ENCODE measurements at places on chromosomes 4 and X.

DNA sequence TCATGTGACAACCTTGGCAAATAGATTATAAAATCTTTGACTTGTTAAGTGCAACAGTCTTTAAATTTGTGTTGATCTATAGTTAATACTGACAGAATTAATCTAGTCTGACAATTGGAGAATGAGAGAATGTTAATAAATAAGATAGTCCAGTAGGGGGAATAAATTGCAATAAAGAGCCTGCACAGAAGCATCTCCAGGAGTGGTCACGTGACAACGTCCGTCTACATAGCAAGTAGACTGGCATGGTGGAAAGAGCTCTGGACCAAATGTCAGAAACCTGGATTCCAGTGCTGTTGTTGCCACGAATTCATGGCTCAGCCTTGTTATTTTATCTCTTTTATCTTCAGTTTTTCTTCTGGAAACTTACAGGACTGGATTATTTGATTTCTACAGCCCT is 436.5 kb downstream of the RAB28 start:
- DNase-seq, result no peak

DNA sequence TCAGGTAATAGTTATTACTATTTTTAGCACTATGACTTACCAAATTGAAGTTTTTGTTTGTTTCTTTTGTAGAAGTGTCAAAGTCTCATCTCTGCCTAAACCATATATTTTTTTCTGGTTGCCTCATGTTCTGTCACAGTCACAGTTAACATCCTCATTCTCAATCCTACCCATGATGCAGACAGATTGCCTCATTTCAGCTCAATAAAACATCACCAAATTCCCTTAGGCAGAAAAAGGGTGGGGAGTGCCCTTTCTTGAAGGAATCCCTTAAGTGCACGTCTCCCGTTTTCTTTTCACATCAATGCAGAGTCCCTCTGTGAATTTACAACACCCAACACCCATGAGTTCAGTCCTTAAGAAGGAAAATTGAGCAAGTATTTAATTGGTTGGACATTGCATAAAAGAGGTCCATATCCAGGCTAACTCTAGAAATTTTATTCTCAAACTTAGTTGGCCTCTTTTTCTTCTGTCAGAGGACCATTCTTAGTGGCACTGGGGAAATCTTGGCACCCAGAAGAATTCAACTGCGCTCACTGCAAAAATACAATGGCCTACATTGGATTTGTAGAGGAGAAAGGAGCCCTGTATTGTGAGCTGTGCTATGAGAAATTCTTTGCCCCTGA is 103.7 kb upstream of the BMPR1B start:
- no peak for DNase-seq

- DNase-seq, result no peak
Observed at GRCh38 chr4:144208074-144208473, 67.6 kb upstream of the GYPA start.

DNA sequence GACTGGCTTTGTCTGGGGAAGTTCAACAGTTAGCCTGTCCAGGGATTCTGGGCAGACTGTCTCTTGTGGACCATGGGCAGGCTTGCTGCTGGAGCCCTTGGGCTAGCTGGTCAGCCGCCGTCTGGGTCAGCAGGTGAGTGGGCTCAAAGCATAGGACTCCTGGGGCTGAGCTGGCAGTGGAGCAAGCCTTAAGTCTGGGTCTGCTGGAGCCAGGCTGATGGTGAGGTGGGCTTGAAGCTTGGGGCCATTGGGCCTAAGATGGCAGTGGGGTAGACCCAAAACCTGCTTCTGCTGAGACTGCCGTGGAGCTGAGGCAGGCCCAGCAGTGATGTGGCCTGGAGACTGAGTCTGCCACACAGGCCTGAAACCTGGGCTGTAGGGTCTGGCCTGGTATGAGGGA is 645.1 kb downstream of the RAPGEF2 start:
- DNase-seq, result no peak

DNA sequence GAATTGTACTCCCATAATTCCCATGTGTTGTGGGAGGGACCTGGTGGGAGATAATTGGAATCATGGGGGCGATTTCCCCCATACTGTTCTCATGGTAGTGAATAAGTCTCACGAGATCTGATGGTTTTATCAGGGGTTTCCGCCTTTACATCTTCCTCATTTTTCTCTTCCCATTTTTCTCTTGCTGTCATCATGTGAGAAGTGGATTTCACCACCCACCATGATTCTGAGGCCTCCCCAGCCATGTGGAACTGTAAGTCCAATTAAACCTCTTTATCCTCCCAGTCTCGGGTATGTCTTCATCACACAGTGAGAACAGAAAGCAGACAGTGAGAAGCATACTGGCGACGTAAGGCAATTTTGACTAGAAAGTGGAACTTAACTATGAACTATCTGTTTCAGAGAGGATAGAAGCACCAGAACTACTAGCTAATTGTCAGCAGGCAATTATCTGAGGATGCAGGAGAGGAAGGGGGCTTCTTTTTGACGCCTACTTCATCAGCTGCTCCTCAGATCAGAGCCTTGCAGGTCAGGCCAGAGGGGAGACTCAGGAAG is 8.5 kb upstream of the GPR50 start:
- no peak for DNase-seq

GRCh38 chrX:133325422-133325821 is 89.9 kb downstream of the GPC4 start:
- no peak for DNase-seq

DNA sequence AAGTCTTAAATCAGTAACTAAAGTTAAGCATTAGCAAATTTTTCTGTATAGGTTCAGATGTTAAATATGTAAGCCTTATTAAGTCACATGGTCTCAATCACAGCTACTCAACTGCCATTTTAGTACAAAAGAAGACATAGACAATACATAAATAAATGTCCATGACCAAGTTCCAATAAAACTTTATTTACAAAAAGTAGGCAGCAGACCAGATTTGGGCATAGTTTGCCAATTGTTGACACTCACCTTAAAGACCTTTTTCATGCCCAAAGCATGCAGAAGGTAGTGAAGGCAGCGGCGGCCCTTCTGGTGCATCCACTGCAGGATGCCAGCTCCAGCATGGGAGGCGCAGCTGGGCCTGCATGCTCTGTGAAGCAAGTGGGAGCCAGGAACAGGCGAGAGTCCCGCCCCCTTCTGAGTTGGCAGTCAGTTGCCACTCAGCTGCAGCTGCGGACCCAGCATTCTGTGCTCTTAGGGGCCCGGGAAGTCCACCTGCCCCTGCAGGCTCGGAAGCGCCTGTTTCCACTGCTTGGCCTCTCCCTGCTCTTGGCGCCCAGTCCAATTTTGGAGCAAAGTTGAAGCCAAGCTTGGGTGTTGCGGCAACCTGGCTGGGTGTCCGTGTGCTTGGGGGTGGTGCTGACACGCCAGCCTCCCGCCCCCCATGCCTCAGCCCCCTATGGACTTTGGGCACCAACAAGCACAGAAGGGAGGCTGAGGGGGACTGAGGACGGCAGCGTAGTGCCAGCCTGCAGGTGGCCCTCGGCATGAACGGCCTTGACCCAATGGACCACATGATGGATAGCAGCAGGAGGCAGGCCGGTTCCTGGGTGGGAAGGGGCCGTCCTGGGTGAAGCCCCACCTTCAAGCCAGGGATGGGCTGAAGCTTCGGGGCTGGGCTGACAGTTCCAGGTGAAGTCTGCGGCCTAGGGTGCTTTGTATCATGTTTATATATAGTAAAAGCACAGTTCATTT is 42.4 kb upstream of the PABPC4L start:
- no peak for DNase-seq

GRCh38 chr4:38926896-38927295 is 59.3 kb downstream of the FAM114A1 start:
- DNase-seq, result no peak

GRCh38 chr4:169115897-169116254 is 105.8 kb upstream of the CBR4 start:
- DNase-seq, result peak; percentile 8

DNA sequence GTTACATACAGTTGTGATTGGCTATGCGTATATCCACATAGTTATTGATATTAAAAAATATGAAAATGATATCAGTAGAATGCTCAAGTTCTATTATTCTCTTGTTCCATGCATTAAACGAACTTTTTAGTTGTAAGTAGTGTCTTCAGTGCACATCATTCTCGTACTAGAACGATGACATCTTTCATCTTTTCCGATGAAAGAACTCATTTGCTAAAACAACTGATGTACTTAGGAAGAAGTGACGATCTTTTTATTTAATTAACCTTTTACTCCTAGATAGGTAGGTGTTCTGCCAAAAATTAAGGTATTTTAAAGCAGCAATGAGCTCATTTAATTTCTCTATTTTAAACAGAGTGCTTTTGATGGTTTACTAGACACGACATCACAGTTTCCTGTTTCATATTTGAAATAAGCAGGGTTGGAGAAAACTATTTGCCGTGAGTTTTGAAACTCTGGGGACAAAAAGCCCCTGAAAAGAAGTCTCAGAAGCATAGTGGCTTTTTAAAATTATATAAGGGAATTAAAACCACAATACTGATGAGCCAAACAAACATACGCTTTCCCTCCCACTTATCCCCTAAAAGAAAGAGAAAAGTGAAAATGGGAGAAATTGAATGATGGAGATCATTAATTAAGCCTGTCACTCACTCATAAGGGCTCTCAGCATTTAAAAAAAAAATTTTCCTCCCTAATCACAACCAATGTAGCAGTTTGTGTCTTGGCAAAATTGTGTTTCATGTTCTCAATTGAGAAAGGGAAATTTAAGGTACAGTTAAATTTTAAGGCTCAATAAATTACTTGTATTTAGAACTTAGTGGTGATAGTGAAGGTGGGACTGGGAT is 25.6 kb downstream of the SPRY1 start:
- DNase-seq, result no peak

DNA sequence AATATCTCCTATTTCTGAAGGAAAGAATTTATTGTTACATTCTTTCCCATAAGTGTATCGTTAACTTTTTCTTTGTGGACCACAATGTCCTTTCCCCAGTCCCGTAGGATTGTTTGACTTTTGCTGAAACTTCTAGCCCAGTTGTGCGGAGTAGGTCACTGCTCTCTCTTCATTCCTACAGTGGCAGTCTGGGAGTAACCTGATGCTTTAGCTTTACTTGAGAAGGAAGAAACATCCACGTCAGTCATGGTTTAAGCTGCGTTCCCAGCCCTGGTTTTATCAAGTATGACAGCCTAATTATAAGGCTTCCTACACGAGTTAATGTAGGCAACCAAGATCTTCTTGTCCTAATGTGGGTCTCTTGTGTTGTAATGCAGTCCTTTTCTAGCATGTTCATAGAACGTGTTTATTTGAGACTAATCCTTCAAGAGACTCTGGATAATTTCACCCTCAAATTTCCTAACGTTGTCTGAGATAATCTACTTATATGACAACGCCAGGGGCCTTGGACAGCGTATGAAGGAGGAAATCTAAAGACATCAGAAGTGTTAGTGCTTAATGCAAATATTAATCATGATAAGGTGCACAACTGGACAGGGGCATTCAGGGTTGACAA is 40.8 kb upstream of the GRPR start:
- no peak for DNase-seq

DNA sequence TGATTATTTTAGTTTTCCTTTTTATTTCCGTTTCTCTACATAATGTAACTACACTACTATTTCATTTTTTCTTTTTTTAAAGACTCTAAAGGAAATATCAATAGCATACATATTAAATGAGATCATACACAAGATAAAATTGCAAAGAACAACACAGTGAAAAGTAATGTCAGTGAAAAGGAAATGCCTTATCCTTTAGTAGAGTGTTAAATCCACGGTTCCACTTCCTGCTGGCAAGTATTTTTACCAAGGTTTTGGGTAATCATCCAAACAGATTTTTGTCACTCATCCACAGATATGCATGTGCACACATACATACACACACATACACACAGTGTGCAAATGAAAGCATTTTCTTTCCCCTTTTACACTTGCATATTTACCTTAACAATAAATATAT is 548.9 kb downstream of the PPP4R3C start:
- DNase-seq, result no peak

DNA sequence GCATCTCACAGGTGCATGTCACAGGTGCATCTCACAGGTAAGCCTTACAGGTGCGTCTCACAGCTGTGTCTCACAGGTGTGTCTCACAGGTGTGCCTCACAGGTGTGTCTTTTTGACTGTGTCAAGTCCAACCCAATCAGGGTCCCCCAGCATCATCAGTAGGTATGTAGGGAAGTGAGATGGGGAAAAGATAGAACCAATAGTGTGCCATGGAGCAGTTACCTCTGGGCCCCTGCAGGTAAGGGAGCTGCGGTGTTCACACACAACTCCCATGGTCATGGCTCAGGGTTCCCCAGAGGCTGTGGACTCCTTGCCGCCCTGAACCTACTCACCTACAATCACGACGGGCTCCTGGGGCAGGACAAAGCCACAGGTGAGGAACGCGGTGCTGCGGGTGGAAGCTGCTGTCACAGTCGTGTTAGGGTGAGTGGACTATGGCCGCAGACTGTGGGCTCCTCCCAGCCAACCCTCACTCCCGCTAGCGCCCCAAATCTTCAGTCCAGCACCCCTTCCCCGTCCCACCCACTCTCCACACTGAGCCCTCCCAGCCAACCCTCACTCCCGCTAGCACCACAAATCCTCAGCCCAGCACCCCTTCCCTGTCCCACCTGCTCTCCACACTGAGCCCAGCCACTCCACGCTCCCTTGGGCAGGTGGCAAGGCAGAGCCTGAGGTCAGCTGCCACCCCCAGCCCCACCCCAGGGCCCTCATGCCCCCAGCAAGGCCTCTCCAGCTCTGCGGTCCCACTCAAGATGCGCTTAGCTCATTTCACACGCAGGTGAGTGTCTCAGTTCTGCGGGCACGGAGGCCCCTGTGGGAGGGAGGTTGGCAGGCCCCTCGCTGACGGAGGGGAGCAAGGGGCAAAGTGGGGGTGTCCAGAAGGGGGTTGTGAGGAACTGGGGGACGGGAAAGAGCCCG is 2.1 kb upstream of the PDE6B start:
- no peak for DNase-seq

- DNase-seq, result no peak
Observed at GRCh38 chr4:90071289-90072235, 55.6 kb upstream of the CCSER1 start.

GRCh38 chrX:112967341-112967740 is 126.7 kb upstream of the AMOT start:
- no peak for DNase-seq

- no peak for DNase-seq
Observed at GRCh38 chr4:26822546-26822945, 38.1 kb upstream of the STIM2 start.
